ENCODE measurements at places on chromosomes 12 and 14. TPM values are rescaled to one million over a fixed set of nuclear protein-coding genes. Genes with fewer than 3 reads are reported as not detected.

Gene TSHR
- not detected for total RNA-seq

Gene ADAM21
- total RNA-seq, result not detected

DNA sequence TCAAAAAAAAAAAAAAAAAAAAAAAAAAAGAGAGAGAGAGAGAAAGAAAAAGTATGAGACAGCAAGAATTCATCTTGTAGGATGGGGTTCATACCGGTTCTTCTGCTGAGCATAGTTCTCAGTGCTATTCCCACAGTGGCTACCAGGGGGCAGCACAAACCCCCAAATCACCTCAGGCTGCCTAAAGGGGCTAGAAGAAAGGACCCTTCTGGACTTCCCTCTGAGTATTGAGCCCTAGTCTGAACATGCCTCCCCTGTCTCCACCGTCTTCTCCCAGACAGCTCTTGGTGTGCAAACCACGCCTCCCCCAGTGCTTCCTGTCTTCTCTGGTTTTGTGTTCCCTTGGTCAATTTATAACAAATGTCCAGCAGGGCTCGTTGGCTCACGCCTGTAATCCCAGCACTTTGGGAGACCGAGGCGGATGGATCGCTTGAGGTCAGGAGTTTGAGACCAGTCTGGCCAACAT lies 31.3 kb upstream of the SMUG1 start:
- peak; percentile 72 for DNase-seq

DNA sequence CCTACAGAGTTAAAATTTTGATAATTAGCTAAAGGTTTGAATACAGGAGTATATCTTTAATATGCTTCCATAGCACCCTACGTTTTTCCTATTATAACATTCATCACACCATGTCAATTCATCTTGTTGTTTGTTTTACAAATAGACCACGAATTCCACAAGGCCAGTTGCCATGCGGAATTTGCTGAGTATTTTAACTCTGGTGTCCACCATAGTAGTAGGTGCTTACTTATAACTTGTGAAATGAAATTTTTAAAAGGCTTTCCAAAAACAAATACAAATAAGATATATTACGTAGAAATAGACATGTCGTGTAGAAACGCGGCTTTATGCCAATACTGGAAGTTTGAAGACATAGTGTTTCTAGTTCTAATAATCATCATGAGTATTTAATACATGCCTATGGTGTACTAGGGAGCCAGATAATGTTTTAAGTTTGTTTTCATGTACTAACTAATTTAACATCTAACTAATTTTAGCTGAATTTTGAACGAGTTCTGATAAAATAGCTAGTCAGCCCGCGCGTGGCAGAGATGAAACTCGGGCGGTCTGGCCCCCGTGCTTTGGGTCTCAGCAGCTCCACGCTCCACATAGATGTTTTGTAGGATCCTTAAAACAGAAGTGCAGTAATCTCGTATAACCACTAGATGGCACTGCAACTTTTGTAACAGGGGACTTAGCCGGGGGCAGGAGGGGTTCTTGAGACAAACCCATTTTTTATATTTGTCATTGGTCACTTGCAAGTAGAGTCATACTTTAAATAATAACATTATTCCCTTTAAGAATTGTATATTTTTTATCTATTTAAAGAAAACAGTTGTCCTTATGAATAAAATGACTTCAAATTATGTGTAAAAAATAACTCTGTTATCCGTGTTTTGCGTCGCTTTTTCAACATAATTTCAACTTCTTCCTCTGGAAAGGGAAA lies 10.2 kb downstream of the CD69 start:
- no peak for DNase-seq

DNA sequence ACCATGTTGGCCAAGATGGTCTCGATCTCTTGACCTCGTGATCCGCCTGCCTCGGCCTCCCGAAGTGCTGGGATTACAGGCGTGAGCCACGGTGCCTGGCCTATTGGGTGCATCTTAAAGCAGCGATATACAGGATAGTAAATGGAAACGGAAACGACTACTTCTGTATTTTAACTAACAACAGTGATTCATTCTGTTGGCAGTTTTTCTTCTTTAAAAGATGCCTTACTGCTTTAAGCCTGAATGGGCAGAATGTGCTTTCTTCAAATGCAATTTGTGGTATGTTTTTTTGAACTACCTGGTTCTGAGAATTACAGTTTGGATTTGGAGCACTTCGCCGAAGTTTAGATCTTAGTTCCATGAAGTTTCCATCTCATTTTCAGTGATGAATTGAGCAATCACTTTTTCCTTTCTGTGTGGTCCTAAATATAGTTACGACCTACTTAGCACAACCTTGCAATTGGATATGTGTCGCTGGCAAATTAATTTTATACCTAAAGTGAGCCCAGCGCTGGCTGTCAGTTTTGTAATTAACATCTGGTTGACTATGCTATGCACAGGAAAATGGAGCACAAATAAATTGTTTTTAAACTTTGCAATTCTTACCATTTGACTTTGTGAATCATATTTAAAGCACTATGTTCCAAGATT lies 53.6 kb upstream of the EIF5 start:
- DNase-seq, result no peak

Gene GPRC5D
- not detected for total RNA-seq

DNA sequence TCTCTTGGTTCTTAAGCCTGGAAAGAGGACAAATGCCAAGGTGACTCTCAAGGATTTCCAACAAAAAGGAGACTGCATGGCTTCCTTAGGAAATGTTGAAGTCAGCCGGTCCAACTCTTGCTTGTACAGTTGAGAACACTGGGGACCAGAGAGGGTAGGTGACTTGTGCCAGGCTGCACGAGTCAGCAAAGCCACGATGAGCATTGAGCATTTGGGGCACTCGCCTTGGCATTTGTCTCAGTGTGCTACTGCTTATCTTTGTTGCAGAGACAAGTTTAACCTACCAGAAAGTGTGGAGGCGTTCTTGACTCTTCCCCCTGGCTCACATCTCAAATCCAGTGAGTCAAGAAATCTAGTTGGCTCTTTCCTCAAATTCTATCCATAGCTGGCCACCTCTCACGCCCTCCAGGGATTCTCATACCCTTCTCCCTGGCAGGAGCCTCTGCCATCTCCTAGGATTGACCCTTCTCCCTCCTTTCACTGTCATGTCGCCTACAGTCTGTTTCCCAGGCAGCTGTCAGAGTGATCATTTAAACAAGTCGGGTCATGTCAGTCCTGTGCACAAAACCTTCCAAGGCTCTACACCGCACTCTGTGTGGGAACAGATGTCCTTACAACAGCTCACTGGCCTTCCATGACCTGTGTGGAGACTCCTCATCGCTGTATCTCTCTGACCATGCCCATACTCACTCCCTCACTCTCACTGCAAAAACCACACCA lies 17.2 kb upstream of the KRT83 start:
- no peak for DNase-seq
